HuH-7.5 (cell line): ENCODE measurements at places on chromosomes 2 and 18.

GRCh38 chr18:62384610-62385097 lies 59.5 kb downstream of the TNFRSF11A start:
- DNase-seq: no peak

GRCh38 chr2:11939523-11939922 lies 193.1 kb downstream of the LPIN1 start:
- no peak for DNase-seq

- no peak for DNase-seq
These were observed 69.6 kb downstream of the ICOS start for GRCh38 chr2:204005940-204006721.

- DNase-seq: no peak
These were observed 26.0 kb downstream of the PTPN2 start for GRCh38 chr18:12857991-12858544.

DNA sequence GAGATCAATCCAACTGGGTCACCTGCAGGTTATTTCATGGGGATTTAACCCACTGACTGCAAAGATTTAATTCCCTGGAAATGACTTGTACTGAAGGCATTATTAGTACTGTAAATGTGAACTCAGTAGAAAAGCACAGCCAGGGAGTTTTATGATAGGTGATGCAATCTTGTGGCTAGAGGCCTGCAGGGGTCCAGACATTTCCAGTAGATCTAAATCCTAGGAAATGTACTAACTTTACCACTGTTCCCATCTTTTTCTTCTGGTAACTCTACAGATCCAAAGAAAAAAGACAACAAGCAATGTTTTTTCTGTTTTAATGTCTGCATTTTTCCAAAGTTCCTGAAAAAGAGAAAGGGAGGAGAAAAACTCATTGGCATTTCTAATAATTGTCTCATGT lies 500.1 kb downstream of the ARHGAP15 start:
- DNase-seq: no peak

GRCh38 chr2:34912084-34912483 lies 1313.0 kb upstream of the FAM98A start:
- DNase-seq: no peak

DNA sequence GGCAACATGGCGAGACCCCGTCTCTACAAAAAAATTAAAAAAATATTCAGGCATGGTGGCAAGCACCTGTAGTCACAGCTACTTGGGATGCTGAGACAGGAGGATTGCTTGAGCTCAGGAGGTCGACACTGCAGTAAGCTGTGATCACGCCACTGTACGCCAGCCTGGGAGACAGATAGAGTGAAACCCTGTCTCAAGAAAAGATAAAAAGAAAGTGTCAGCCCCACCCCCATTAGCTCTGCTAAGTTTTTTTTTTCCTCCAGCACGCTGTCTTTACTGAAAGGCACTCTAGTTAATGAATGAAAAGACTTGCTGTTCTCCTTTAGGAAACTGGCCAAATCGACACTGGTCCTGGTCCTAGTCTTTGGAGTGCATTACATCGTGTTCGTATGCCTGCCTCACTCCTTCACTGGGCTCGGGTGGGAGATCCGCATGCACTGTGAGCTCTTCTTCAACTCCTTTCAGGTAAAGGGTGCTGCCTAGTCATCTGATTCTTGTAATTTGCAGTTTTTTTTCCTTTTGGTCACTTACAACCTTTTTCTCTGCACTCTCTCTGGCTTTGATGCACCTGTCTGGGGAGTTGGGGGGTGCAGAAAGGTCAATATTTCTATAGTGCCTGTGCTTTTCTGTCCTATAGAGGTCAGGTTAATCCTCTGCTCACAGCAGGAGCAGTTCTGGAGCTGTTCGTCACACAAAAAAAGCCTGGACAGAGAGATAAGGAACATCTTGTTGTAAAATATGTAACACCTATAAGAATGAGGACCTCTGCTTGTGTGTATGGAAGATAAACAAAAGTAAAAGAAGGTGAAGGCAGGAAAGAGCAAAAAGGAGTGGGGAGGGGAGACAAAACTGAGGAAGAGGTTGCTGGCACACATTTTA lies 82.3 kb downstream of the PTH2R start:
- no peak for DNase-seq

- DNase-seq: no peak
These were observed 10.1 kb upstream of the CCBE1 start for GRCh38 chr18:59707306-59707705.
